ENCODE measurements at places on chromosomes 16 and 17. TPM values are rescaled to one million over a fixed set of nuclear protein-coding genes. Genes with fewer than 3 reads are reported as not detected.

The OSGIN1 gene
- 0.33 TPM for polyA plus RNA-seq

GRCh38 chr16:89001117-89002027 is 24.4 kb upstream of the CBFA2T3 start:
- no peak for DNase-seq

The SLC13A2 gene
- polyA plus RNA-seq = 15.6 TPM

The CCDC154 gene
- 1.5 TPM for polyA plus RNA-seq

DNA sequence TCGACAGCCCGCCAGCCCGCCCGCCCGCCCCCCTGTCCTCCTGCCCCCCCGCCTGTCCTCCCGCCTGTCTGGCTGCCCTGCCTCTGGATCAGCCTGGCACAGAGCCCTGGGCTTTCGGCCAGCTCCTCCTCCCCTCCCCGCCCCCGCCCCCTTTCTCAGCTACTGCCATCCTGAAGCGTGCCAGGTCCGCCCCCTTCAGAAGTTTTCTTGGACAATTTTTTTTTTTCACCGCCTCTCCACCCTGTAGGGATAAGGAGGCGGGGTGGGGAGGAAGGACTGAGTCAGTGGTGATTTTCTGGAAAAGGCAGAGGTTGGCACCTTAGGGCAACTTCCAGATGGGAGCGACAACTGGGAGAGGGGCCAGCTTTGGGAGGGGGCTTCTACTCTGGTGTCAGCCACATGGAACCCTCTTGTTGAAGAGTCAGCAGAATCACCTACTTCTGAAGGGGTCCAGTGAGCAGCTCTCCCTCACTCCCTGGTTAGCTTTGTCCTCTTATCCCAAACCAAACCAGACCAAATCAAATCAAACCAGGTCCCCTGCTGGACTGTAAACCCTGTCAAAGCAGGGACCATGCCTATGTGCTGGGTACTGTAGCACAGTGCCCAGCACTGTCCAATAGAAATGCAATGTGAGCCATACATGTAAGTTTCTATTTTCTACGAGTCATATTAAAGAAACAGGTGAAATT is 19.7 kb downstream of the IGF2BP1 start:
- DNase-seq = no peak

GRCh38 chr17:44775838-44776621 is 17.2 kb downstream of the ADAM11 start:
- DNase-seq = no peak

The CCL5 gene
- 2.3 TPM for polyA plus RNA-seq

GRCh38 chr16:75035410-75035968 is 36.7 kb downstream of the ZNRF1 start:
- DNase-seq = no peak

The CD79B gene
- 3.5 TPM for polyA plus RNA-seq

GRCh38 chr16:29710227-29711219 is 31.5 kb downstream of the QPRT start:
- no peak for DNase-seq

The FAM20A gene
- polyA plus RNA-seq = 12.4 TPM

DNA sequence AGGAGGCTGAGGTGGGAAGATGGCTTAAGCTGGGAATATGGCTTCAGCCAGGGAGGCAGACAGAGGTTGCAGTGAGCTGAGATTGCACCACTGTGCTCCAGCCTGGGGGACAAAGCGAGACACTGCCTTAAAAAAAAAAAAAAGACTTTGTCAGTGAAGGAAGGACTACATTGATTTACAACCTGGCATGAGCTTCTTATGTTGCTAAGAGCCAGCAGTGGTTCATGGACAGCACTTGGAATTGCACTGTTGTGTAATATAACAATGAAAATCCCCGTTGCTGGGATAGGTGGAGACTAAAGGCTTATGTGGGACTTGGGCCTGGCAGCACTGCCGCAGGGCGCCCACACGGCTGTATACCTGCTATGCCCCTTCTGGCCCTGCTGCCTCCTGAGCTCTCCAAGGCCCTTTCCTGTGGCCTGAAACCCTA is 14.1 kb upstream of the SLC16A5 start:
- DNase-seq = no peak

DNA sequence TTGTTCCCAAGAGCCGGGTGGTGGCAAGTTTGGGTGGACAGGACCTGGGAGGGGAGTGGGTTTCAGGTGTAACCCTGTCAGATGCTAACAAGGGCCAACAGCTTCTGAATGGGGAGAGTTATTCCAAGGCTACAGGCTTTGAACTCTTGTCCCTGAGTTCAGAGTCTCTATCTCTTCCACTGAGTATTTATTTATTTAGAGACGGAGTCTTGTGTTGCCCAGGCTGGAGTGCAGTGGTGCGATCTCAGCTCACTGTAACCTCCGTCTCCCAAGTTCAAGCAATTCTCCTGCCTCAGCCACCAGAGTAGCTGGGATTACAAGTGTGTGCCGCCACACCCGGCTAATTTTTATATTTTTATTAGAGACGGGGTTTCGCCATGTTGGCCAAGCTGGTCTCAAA is 2.6 kb upstream of the SETD1A start:
- DNase-seq = no peak

DNA sequence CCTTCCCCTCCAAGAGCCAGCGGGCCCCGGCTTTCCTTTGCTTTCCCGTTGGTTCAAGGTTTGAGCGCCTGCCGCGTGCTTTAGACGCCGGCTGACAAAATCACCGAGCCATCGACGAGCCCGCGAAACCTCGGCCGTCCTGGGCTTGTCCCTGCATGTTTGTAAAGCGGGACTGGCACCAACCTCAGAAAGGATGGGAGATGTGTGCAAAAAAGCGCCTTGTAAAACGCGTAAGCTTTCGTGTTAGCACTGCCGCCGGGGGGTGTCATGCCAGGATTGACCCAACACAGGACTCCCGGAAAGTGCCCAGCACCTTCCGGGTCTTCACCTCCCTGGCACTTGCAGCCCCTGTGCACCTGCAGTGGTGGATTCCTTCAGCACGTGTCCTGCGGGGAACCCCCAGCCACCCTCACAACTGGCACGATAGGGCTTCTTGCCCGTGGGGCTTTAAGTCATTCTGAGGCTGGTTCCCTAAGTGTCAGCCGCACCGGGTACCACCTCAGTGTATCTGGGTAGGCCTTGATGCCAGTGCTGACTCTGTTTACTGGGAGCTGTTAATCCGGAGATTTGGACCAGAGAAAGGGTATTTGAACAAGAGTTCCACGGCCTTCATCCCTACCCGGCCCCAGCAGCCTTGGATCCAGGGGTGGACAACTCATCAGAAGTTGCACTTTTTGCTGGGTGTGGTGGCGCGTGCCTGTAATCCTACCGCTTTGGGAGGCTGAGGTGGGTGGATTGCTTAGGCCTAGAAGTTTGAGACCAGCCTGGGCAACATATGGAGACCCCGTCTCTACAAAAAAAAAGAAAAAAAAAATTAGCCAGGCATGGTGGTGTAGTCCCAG is 817 bp downstream of the NDUFAF8 start:
- no peak for DNase-seq

DNA sequence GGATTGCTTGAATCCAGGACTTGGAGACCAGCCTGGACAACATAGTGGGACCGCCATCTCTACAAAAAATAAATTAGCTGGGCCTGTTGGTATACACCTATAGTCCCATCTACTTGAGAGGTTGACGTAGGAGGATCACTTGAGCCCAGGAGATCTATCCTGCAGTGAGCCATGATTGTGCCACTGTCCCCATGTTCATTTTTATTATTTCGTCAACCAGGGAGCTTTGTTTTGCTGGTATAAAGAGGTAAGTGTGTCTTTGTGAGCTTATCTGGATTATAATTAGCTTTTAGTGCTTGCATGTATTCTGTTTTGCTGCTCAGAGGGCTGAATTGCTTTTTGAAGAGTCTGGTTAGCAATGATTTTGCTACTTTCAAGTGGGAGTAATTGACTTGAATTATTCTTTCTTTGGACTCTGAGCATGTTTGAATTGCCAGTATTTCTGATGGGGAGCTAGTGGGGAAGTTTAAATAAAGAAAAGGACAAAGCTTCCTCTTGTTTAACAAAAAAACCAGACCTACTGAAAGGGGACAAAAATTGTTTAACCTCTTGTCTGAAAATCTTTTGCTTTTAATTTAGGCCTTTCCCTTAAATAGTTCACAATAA is 31.6 kb upstream of the BCAS3 start:
- no peak for DNase-seq

GRCh38 chr17:58968426-58969061 is 138.1 kb downstream of the TRIM37 start:
- DNase-seq = no peak

The SBK1 gene
- polyA plus RNA-seq = 14.2 TPM

DNA sequence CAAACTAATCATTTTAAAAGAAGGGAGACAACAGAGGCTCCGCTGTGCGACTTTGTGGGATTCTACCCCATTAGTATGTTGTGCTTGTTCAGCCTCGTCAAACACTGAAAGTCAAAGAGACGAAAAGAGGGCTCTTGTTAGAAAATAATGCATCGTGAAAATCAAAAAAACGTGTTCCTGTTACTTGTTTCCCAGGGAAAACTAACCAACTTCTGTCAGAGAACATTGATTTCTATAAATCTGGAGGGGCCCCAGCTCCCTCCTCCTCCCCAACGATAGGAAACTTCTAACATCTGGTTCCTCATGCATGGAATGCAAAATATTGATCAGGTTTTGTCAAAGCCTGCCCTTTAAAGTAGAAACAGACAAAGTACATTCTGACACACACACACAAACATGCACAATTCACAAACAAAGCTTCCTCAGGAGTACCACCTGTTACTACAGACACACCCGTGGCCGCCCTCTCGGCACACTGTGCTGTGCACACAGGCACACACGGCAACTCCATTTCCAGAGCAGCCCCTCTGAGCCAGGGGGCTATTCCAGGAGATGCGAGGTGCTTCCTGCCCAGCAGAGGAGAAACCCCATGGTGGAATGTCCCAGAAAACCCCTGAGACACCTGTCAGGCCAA is 151.3 kb downstream of the ZFHX3 start:
- DNase-seq = no peak

- no peak for DNase-seq
Measured at GRCh38 chr16:49516382-49517036, 142.9 kb downstream of the C16orf78 start.

- DNase-seq = no peak
Measured at GRCh38 chr17:73118951-73119391, 26.5 kb upstream of the SLC39A11 start.

The ZSCAN10 gene
- not detected for polyA plus RNA-seq

The PMP22 gene
- 66.2 TPM for polyA plus RNA-seq

DNA sequence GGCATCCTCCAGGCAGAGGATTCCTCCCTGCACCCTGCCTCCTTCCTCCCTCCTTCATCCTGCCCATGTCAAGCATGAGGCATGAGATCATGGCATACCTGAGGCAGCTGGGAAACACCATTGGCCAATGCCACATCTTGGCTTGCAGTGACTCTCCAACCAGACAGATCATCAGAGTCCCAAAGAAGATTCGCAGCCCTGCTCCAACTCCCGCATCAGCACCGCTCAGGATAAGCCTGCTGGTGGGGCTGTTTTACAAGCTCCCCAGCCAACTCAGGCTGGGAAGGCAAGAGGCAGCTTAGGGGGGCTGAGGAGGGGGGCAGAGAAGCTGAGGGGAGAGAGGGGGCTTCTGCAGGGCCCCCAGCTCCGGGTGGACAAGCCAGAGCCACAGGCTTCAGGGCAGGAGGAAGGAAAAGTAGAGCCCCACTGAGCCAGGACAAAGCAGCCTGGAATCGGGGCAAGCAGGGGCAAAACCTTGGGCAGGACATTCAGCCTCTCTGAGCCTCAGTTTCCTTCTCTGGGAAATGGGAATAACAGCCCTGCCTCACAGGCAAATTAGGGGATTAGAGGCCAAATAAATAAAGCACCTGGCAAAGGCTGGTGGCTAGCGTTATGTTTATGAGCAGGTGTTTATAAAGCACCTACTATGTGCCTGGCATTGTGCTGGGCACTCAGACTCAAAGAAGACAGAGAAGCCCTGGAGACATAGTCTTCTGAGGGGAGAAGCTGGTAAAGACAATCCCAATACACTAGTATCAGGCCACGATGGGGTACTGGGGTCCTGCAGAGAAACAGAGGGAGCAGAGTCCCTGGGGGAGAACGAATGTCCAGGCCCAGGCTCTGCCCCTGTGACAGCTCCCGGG is 88.1 kb downstream of the GOSR1 start:
- no peak for DNase-seq

GRCh38 chr16:29893553-29893952 is 5.8 kb downstream of the SEZ6L2 start:
- DNase-seq = no peak

DNA sequence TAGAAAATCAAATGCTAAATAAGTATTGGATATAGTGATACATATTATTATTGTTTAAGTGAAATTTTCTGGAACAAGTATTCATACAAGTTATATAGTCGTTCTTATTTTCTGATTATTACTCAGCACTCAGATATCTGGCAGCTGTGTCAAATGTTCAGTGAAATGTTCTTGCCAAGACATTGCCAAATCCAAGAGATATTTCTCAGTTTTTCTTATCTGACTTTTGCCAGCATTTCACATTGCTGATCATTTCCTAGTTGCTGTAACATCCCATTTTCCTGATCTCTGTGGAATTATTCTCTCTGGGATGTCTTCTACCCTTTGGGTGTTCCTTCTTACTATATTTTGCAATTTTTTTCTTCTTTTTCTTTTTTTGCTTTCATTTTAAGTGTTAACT is 262.3 kb downstream of the KIF2B start:
- no peak for DNase-seq

GRCh38 chr16:67547423-67548264 is 14.7 kb upstream of the CTCF start:
- no peak for DNase-seq

The CCL17 gene
- polyA plus RNA-seq = not detected

DNA sequence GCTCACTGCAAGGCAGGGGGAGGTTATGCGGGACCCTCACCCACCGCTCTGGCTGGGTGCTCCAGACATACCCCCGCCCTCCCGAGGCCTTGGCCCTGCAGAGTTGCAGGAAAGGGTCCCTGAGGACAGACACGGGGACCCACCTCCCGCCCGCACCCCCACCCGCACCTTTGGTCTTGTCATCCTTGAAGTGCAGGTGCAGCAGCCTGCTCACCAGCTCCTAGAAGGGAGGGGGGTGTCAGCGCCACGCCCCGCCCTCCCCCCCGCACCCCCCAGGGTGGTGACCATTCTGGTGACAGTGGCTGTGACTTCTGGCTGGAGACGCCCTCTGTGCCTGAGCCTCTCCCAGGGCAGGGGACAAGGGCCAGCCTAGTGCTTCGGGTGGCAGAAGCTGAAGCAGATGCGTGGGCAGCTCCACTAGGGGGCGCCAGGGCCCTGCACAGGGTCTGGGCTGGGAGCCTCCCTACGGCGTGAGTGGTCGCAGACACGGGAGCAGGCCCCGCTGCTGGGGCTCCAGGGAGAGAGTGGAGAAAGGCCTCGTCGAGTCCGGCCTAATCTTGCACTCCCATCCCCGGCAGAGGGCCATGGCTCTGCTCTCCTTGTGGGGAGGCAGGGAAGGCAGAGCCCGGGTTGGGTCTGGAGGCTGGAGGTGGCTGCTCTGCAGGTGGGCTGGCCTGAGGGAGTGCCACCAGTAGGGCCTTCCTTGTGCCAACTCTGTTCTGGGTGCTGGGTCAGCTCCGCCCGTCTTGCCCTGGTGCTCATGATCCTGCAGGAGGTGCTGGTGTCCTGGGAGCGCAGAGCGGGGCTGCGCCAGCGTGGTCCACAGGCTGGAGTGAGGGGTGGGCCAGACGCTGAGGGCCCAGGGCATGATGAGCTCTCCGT is 2.7 kb downstream of the CENPX start:
- DNase-seq = no peak

The TBC1D26 gene
- polyA plus RNA-seq = 0.64 TPM

The TM4SF5 gene
- polyA plus RNA-seq = 1.5 TPM

The ZNF18 gene
- polyA plus RNA-seq = 9.3 TPM

Data from right renal cortex interstitium (tissue), 3 donors.